HFF-Myc (cell line): ENCODE measurements at places on chromosomes 3 and 15.

GRCh38 chr3:181844211-181844610 is 132.5 kb downstream of the SOX2 start:
- DNase-seq = no peak

DNA sequence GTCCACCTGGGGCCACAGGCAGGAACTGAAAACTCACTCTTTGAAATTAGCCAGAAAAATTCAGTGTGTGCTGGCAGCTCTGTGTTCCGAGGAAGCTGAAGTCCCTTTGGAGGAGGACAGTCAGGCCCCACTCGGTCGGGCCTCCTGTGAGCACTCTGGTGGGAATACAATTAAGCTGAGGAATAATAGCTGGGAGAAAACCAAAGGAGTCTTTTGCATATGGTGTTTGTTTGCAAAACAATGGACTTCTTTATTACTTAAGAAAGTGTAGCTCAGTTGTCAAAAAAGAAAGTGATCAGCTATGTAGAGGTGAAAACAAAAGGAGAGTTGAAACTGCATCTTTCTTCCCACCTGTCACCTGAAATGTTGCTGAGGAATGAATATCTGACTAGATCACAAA is 202.5 kb downstream of the MEIS2 start:
- no peak for DNase-seq

DNA sequence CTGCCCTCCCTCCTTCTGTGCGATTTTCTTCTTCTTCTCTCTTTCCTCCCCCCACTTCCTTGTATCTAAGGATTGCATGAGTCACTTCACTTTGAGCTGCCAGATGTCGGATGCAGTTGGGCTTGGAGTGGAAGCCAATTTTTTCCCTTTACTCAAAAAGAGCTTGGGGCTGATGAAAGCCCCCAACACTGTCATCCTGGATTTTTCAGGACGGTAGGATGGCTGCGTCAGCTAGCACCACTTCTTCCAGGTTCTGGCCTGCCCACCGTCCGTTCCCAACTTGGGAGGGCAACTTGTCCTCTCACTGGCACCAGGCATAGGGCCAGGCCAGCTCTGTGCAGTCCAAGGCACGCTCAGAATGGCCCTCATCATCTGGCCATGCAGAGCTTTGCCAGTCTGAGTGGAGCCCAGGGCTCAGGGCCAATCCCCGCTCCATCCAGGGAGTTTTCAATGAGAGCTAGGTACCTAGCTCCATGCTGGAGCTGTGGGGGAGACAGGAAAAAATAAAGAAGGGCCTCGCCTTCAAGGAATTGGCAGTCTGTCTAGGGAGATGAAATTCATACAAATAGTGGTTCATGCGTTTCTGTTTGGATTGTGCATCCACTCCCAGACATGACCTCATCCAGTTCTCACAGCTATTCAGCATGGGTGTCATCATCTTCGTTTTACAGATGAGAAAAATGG is 47.7 kb upstream of the INSYN1 start:
- peak; percentile 74 for DNase-seq

- DNase-seq = no peak
Observed at GRCh38 chr3:462851-463250, 266.3 kb downstream of the CHL1 start.

- no peak for DNase-seq
Observed at GRCh38 chr3:137554242-137554641, 209.9 kb upstream of the SOX14 start.

GRCh38 chr3:177538048-177538749 is 340.9 kb upstream of the TBL1XR1 start:
- DNase-seq = no peak
